ENCODE measurements at places on chromosomes 6 and 20. TPM values are rescaled to one million over a fixed set of nuclear protein-coding genes. Genes with fewer than 3 reads are reported as not detected.

The PANK2 gene
- 42.0 TPM for total RNA-seq

The SLC12A5 gene
- total RNA-seq, result not detected

The FAM83B gene
- 13.4 TPM for total RNA-seq

The BNIP5 gene
- total RNA-seq, result 0.58 TPM

The CST9L gene
- total RNA-seq, result not detected

The PTCHD4 gene
- 2.1 TPM for total RNA-seq

The RRAGD gene
- total RNA-seq, result 57.9 TPM

The SAMD3 gene
- total RNA-seq, result 2.0 TPM

The GRM4 gene
- total RNA-seq, result 0.88 TPM

The HTR1E gene
- total RNA-seq, result 0.93 TPM

The GABRR1 gene
- total RNA-seq, result 2.0 TPM

The C6orf89 gene
- total RNA-seq, result 34.2 TPM

The PFDN4 gene
- 25.3 TPM for total RNA-seq

The PRICKLE4 gene
- total RNA-seq, result 3.2 TPM

The BHLHE23 gene
- not detected for total RNA-seq

The RAD21L1 gene
- total RNA-seq, result not detected

The UNC5CL gene
- 14.6 TPM for total RNA-seq

The OLIG3 gene
- not detected for total RNA-seq

The OPRM1 gene
- not detected for total RNA-seq

The PRKN gene
- total RNA-seq, result 19.2 TPM

The DEFB116 gene
- total RNA-seq, result not detected

The LGSN gene
- total RNA-seq, result 0.41 TPM

The GFOD1 gene
- total RNA-seq, result 6.0 TPM

The SYNDIG1 gene
- total RNA-seq, result 10.7 TPM

The MOG gene
- total RNA-seq, result not detected

The BMP7 gene
- total RNA-seq, result 62.6 TPM

The JAG1 gene
- 184 TPM for total RNA-seq

The CCHCR1 gene
- total RNA-seq, result 27.2 TPM

The THEMIS gene
- 0.18 TPM for total RNA-seq

The DDX43 gene
- total RNA-seq, result 0.12 TPM

The ACTL10 gene
- 0.70 TPM for total RNA-seq

The LAMA2 gene
- 90.8 TPM for total RNA-seq

The FOXS1 gene
- total RNA-seq, result 5.3 TPM

The CEP57L1 gene
- total RNA-seq, result 28.1 TPM

All from metanephros (tissue), 2 donors.